ENCODE measurements at places on chromosomes 13 and 19.
A peak's percentile ranks its signal among the peaks of the same experiment; 100 is the strongest.

- H3K4me3 ChIP-seq = no peak overlapping the region
- no peaks in the 10 kb centered on the region for H3K27me3 ChIP-seq
- H3K4me1 ChIP-seq = no peaks in the 10 kb centered on the region
- no peak overlapping the region for H3K27ac ChIP-seq
- H3K36me3 ChIP-seq = no peaks in the 10 kb centered on the region
Measured at GRCh38 chr19:15475169-15475568, 4.1 kb downstream of the PGLYRP2 start.

DNA sequence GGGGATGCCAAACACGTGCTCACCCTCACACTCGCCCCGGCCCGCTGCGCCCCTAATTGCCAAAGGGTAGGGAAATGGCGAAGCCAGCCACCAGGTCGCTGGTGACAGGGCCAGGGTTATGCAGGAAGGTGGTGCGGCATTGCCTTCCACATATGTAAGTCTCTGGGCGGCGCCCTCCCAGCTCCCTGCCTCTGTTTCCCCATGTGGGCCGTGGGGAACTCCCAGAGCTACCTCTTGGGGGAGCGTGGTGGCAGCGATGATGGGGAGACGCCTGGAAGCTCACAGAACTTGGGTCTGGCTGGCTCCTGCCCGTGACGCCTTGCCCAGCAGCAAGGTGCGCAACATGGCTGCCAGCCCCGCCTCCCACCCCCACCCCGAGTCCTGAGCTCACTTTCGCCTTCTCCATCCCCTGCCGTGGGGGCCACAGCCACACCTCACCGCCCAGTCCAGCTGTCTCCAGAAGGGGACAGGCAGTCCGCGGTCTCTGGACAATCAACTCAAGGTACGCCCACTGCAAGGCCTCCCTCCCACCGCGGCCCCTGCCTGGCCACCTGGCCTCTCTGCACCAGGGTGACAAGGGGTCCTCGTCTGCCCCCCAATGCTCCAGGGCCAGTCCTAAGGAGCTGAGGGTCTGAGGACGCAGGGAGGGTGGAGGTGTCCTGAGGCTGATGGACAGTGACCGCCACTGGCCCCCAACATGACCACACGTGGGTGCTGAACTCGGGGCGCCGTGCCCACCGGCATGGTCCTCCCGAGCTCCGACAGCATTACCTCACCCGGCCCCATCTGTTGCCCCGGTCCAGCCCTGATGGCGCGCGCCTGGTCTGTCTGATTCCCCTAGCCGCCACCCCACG lies 6.6 kb downstream of the C19orf25 start:
- no peaks in the 10 kb centered on the region for H3K4me1 ChIP-seq
- H3K27ac ChIP-seq = no peak overlapping the region
- H3K36me3 ChIP-seq = no peaks in the 10 kb centered on the region
- no peak for DNase-seq
- H3K4me3 ChIP-seq = no peak overlapping the region

DNA sequence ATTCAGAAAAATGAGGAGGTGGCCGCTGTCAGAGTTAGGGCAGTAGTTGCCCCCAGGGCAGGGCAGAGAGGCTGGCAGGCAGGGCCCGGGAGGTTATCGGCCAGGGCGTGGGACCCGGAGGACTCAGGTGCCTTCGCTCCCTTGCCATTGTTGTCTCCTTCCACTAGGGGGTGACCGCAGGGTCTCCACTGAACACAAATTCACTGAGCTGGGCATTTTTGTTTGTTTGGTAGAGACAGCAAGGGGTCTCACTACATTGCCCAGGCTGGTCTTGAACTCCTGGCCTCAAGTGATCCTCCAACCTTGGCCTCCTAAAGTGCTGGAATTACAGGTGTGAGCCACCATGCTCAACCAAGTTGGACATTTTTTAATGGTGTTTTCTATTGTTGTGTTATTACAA lies 25.1 kb downstream of the CARS2 start:
- no peaks in the 10 kb centered on the region for H3K27me3 ChIP-seq
- no peaks in the 10 kb centered on the region for H3K4me1 ChIP-seq
- no peak overlapping the region for H3K27ac ChIP-seq
- DNase-seq = no peak
- peaks cover 5% of the 10 kb centered on the region for H3K36me3 ChIP-seq

- H3K4me1 ChIP-seq = no peaks in the 10 kb centered on the region
- DNase-seq = no peak
- no peaks in the 10 kb centered on the region for H3K27me3 ChIP-seq
- H3K4me3 ChIP-seq = no peak overlapping the region
- no peaks in the 10 kb centered on the region for H3K36me3 ChIP-seq
- H3K27ac ChIP-seq = no peak overlapping the region
Measured at GRCh38 chr19:29488316-29488715, 37.5 kb upstream of the VSTM2B start.

- H3K27me3 ChIP-seq = no peaks in the 10 kb centered on the region
- H3K4me3 ChIP-seq = no peak overlapping the region
- DNase-seq = peak; percentile 85
- no peaks in the 10 kb centered on the region for H3K4me1 ChIP-seq
Measured at GRCh38 chr13:110471833-110472162, 89.7 kb downstream of the RAB20 start.

- no peak overlapping the region for H3K4me3 ChIP-seq
- no peaks in the 10 kb centered on the region for H3K4me1 ChIP-seq
- H3K27ac ChIP-seq = no peak overlapping the region
- no peaks in the 10 kb centered on the region for H3K36me3 ChIP-seq
- no peak for DNase-seq
- H3K27me3 ChIP-seq = no peaks in the 10 kb centered on the region
Measured at GRCh38 chr19:8403820-8404109, 9.3 kb upstream of the MARCHF2 start.

- no peak overlapping the region for H3K27ac ChIP-seq
- no peak overlapping the region for H3K4me3 ChIP-seq
- H3K27me3 ChIP-seq = no peaks in the 10 kb centered on the region
- H3K4me1 ChIP-seq = no peaks in the 10 kb centered on the region
Measured at GRCh38 chr19:29255912-29256311, 43.0 kb upstream of the UQCRFS1 start.

- DNase-seq = no peak
- no peaks in the 10 kb centered on the region for H3K4me1 ChIP-seq
- peak overlapping the region; percentile 51 for H3K4me3 ChIP-seq
Measured at GRCh38 chr19:58229255-58229639, 533 bp downstream of the ZNF544 start.

DNA sequence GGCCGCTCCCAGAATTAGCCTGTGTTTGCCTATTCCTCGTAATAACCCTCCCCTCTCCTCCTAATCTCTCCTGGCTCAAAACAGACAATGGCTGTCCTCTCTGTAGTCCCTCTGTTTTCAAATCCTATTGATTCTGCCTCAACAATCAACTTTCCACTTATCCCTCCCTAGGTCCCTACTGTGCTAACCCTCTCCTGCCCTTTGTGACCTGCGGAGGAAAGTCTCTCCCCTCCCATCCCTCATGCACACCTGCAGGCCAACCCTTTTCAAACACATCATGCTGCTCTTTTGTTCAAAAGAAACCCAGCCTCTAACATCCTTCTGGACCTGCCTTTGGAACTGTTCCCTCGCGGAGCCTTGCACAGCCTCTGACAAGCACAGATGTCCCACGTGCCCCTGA lies 37.3 kb downstream of the CILP2 start:
- no peaks in the 10 kb centered on the region for H3K4me1 ChIP-seq
- no peaks in the 10 kb centered on the region for H3K27me3 ChIP-seq
- DNase-seq = no peak
- no peak overlapping the region for H3K4me3 ChIP-seq

DNA sequence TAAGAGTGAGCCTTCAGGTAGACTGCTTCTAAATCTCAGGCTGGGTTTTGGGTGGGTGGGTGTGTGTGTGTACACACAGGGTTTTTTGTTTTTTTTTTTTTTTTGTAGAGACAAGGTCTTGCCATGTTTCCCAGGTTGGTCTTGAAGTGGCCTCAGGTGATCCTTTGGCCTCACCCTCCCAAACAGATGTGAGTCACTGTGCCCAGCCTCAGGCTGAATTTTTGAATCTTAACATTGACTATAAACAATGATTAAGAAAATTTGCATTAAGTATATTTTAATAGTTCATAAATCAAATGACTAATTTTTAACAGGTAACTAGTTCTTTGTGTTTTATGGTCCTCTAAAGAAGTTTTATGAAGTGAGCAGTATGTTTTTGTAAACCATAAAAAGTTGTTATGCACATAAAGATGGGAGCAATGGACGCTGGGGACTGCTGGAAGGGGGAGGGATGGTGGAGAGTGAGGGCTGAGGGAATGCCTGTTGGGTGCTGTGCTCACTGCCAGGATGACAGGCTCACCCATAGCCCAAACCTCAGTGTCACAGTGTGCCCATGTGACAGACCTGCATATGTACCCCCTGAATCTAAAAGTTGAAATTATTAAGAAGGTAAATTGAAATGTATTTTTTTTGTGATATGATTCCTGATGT lies 60.2 kb downstream of the ZNF136 start:
- DNase-seq = no peak
- no peak overlapping the region for H3K27ac ChIP-seq
- H3K4me1 ChIP-seq = no peaks in the 10 kb centered on the region
- H3K4me3 ChIP-seq = no peak overlapping the region
- no peaks in the 10 kb centered on the region for H3K36me3 ChIP-seq

DNA sequence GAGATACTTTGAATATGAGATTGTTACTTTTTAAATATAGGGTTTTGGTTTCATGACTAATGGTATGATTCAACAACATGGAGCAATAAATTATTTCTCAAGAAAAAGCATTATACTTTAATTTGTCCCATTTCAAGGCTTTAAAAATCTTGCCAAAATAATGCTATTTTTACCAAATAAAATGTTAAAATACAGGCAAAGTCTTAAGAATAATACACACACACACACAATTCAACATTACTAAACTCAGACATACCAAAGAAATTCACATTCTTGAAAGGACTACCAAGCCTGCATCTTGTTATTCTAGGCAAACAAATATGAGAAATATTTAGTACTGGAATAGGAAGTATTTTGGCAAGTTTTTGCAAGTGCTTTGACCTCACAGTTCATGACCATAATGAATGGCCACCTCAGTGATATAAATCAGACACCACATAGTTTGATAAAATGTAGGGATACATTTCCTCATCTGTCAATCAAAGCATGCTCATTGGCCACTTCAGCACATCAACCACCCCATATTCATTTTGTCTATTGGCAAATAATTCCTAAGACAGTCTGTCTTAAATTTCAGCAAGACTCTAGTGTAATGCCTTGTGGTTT lies 107.2 kb downstream of the NALCN start:
- peaks cover 2% of the 10 kb centered on the region for H3K4me1 ChIP-seq
- H3K27me3 ChIP-seq = no peaks in the 10 kb centered on the region
- no peak overlapping the region for H3K27ac ChIP-seq
- no peak overlapping the region for H3K4me3 ChIP-seq
- H3K36me3 ChIP-seq = no peaks in the 10 kb centered on the region

- peak; percentile 87 for DNase-seq
- H3K27ac ChIP-seq = peak overlapping the region; percentile 73
- no peaks in the 10 kb centered on the region for H3K4me1 ChIP-seq
- no peak overlapping the region for H3K4me3 ChIP-seq
- no peaks in the 10 kb centered on the region for H3K27me3 ChIP-seq
- peaks cover 20% of the 10 kb centered on the region for H3K36me3 ChIP-seq
Measured at GRCh38 chr19:45779231-45780145, 2.8 kb downstream of the DMPK start.

GRCh38 chr13:110329798-110330461 lies 22.8 kb downstream of the COL4A2 start:
- peak; percentile 42 for DNase-seq
- H3K27ac ChIP-seq = peak overlapping the region; percentile 97
- peak overlapping the region; percentile 50 for H3K4me3 ChIP-seq
- peaks cover 6% of the 10 kb centered on the region for H3K4me1 ChIP-seq

DNA sequence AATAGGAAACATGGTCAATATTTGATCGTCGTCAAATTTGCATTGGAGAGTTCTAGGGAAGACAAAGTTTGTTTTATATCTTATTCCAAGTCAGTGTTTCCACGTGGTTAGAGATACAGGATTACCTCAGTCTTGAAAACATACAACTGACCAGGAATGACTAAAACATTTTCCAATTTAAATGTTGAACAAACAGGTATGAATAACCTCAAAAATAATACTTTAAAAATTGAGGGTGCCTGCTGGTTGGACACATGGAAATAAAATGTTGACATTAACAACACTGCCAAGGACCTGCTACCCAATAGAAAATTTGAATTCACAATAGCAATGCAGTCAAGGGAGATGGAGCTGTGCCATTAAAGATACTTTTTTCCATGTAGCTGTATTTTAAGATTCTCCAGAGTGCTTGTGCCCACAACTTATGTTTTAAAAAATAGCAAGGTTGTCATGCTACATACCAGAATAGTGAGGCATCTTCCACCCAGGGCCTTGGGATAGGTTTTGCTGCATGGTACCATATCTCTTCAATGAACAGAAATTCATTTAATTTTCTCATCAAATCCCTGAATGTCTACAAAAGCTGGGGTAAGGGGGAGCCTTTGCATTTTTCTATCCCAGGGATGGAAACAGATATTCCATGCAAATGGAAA lies 260.8 kb downstream of the EFNB2 start:
- H3K27ac ChIP-seq = no peak overlapping the region
- H3K4me3 ChIP-seq = no peak overlapping the region
- H3K4me1 ChIP-seq = no peaks in the 10 kb centered on the region
- H3K27me3 ChIP-seq = no peaks in the 10 kb centered on the region
- no peak for DNase-seq
- no peaks in the 10 kb centered on the region for H3K36me3 ChIP-seq

DNA sequence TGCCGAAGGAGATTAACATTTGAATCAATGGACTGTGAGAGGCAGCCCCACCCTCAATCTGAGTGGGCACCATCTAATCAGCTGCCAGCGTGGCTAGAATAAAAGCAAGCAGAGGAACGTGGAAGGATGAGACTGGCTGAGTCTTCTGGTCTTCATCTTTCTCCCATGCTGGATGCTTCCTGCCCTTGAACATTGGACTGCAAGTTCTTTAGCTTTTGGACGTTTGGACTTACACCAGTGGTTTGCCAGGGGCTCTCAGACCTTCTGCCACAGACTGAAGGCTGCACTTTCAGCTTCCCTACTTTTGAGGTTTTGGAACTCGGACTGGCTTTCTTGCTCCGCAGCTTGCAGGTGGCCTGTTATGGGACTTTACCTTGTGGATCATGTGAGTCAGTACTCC lies 14.7 kb downstream of the NHLRC3 start:
- H3K27me3 ChIP-seq = no peaks in the 10 kb centered on the region
- DNase-seq = no peak
- H3K36me3 ChIP-seq = no peaks in the 10 kb centered on the region
- no peak overlapping the region for H3K4me3 ChIP-seq

DNA sequence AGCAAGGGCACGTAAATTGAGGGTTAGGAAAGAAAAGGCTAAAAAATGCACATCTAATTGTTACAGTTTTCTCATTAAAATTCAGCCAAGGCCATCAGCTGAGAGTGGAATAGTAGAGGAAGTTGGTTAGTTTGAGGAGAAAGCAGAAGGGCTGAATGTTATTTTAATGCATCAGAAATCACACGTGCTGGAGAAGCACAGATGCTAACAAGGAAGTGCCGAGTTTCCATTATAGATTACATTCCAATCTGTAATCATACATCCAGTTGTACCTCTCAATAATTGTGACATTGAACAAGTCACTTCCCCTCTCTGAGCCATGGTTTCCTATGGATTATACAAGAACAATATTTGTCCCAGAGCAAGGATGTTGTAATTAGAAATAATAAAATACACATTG lies 25.1 kb downstream of the FPR3 start:
- no peaks in the 10 kb centered on the region for H3K4me1 ChIP-seq
- H3K36me3 ChIP-seq = no peaks in the 10 kb centered on the region
- H3K4me3 ChIP-seq = no peak overlapping the region
- H3K27me3 ChIP-seq = no peaks in the 10 kb centered on the region
- DNase-seq = no peak

- H3K27me3 ChIP-seq = no peaks in the 10 kb centered on the region
- DNase-seq = no peak
- no peak overlapping the region for H3K27ac ChIP-seq
- no peaks in the 10 kb centered on the region for H3K4me1 ChIP-seq
- H3K4me3 ChIP-seq = no peak overlapping the region
- no peaks in the 10 kb centered on the region for H3K36me3 ChIP-seq
Measured at GRCh38 chr13:110073982-110074381, 233.0 kb downstream of the COL4A1 start.

All from aorta (tissue), 5 donors.